ENCODE measurements at places on chromosomes 4 and X.

DNA sequence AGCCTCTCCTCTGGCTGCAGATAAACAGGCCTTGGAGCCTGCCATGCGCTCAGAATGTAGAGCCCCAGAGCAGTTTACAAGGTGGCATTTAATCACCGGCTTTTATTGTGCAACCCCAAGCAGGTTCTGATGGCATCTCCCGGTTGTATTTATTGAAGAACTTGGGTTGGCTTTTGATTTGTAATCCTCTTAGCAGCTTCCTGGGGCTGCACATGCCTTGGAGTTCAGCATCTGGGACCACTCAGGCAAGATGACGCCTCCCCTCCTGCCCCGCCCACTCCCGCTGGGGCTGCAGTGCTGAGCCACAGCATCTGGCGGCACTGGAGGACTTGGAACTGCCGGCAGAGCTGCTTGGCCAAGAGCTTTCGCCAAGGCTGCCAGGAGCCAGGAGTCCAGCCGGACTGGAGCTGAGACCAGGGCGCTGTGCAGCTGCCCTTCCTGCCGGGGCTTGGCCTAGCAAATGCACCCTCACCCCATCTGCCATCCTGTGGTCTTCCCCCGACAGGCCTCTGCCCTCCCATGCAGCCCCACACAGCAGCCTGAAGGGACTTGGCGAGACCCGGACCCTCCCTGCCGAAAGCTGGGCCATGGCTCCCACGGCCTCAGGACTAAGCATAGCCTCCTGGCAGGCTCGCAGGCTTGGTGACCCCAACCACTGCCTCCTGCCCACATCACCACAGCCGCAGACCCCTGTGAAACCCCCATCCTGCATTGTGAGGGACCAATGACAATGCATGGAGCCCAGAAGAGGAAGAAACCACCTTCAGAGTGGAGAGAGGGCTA lies 5.4 kb downstream of the HTRA3 start:
- peak; percentile 86 for DNase-seq

- no peak for DNase-seq
These were observed 82.9 kb downstream of the STOX2 start for GRCh38 chr4:183987987-183988392.

DNA sequence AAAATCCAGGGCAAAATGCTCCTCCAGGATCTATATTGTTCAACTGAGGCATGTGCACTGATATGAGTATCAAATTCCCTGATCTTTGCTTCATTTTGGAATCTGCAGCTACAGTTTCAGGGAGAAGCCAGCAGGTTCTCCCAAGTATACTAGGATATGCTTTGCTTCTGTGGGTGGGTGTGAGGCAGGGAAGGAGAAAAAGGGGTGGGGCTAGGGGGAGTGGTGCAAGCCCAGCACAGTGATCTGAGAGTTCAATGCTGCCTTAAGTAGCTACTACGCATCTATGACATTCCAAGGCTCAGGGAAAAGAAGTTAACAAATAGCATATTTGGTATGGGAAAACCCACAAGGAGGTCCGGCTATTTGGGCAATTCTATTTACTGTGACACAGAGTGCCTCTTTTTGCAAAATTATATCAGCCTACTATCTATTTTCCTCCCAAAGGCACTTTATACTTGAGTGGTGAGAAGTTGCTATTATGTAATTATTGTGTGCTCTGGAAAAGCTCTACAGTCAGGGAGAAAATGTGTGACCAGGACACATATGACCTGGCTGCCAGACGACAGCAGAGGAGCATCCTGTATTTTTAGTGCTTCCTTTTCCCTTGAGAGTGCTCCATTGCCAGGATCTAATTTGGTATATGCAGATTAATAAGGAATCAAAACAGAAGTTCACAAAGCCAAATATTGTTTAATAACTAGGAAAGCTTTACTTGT lies 162.0 kb downstream of the RNF150 start:
- DNase-seq = peak; percentile 57

DNA sequence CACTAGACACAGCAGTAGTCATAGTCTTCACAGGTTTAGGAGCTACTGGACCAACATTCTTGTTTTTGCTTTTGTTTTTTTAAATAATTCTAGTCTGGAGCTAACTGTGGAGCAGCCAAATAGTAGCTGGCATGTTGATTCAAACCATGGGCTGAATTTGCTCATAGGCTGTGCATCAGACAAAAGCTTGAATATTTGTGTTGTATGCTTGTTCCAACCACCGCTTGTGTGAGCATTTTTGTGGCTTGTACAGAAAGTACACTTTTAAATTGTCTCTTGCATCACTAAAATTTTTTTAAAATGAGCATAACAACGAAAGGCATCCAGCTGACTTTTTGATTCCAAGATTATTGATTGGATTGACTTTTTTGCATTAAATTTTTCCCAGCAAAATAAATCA lies 39.6 kb downstream of the CCNI start:
- DNase-seq = no peak

- DNase-seq = peak; percentile 62
These were observed 93.8 kb downstream of the PDGFRA start for GRCh38 chr4:54322818-54323417.

GRCh38 chrX:38183596-38183995 lies 37.1 kb downstream of the SRPX start:
- no peak for DNase-seq

DNA sequence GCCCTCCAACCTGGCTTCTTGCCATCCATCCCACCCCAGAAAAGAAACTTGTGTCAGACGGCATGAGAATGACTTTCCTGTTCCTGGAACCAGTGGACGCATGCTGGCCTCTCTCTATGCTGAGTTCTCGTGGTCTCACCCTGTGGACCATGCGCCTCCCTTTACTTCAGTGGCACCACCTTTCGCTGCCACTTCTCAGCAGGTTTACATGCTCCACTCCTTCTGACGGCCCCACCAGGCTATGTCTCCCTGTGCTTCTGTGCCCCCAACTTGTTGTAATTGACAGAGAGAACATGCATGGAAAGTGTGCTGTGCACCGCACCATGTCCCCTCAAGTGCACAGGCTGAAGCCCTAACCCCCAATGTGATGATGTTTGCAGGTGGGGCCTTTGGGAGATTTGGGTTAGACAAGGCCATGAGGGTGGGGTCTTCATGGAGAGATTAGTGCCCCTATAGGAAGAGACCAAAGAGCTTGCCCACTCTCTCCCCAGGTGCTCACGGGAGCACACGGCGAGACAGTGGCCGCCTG lies 3.1 kb upstream of the PPP2R2C start:
- no peak for DNase-seq

DNA sequence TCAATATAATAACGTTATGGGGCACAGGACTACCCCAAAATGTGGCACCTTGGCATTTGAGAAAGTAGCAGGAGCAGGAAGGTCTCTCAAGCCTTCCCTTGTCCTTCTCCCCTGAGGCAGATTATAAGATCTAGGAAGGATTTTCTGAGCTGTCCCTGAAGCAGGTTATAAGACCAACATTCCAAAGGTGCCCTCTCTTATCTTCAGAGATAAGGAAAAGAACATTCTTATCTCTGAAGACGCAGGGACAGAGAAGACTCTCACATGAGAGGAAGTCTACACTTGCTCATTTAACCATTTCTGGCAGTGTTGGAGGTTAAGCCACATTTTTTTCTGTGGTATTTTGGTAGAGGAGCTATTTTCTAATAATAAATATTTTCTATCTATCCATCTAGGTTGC lies 437.9 kb upstream of the MAOA start:
- DNase-seq = no peak

DNA sequence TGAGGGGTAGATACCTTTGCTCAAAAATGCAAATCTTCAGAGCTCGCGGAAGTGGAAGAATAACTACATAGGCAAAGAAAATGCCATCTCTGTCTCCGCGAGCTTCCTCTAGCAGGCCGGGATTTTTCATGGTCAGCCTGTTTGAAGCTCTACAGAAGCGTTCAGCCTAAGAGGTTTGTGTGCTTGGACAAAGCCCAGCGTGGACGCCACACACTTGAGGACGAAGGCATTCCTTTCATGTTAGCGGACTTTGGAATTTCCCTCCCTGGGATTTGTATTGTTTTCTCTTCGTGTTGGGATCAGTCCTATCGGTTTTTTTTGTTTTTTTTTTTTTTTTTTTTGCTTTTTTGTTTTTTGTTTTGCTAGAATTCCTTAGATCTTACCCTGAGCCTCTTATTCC lies 53.7 kb downstream of the SMIM31 start:
- DNase-seq = no peak

DNA sequence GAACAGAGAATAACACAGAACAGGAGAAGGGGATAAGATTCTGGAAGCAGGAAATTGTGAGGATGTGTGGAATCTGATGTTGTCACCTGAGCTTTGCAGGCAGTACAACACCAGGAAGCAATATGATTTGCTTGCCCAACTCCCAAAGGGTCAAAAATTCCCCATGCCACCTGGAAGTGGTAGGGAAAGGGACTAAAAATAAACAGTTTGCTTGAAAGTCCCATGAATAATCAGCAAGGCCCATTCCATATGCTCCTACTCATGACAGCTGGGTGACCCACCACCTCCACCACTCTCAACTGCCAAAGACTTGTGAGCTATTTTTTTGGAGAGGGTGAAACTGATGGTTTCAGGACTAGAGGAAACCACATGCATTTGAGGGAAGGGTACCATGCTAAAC lies 168.4 kb downstream of the KCNIP4 start:
- no peak for DNase-seq

DNA sequence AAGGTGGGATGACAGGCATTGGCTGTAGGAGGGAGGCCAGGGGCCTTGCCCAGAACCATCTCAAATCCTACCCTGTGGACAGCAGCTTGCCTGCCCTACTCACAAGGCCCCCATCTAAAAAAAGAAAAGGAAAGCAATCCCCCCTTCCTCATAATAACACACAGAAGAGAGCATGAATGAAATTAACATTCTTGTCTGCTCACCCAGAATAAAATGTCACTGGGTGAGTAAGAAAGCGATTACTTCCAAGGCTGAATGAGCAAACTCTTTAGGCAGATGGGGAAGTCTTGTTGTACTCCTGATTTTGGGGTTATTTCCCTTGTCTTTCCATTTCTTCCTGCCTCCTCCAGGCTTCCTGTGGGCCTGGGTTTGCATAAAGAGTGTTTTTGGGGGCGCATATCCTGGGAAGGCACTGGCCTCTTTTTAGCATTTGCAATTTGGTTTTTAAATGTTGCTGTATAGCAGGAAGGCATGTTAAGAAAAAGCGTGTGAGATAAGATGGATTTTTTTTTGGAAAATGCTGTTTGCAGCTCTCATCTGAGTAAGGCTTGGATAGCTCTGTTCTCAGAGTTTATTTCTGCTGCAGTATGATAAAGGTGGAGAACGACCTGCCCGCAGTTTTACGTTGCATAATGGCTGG lies 248.3 kb upstream of the GATB start:
- no peak for DNase-seq

DNA sequence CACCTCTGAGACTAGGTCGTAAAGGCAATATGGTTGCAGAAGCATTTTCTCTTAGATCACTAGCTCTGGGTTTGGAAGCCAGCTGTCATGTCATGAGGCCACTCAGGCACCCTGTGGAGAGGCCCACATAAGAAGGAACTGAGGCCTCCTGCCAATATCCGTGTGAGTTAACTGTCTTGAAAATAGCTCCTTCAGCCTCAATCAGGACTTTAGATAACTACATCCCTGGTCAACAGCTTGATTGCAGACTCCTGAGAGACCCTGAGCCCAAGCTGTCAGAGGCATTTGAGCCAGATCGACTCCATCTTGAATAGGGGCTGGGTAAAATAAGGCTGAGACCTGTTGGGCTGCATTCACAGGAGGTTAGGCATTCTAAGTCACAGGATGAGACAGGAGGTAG lies 15.1 kb upstream of the REPS2 start:
- DNase-seq = no peak

GRCh38 chrX:71604141-71604540 lies 14.2 kb downstream of the CXCR3 start:
- no peak for DNase-seq

DNA sequence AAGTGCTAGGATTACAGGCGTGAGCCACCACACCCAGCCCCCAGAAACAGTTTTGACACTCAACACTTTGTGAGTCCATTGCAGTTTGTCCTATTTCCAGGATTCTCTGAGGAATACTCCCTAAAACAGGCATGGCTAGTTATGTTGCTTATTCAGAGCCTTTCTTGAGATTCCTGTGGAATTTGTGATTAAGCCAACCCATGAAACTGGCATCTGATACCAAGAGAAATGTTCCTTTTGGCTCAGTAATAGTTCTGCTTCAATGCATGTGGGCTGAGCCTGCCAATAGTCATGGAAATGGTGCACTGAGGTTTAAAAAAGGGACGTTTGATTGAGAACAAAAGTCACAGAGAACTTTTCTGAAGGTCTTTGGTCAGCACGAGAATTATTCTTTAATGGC lies 241.7 kb downstream of the PPP1R2C start:
- DNase-seq = no peak

DNA sequence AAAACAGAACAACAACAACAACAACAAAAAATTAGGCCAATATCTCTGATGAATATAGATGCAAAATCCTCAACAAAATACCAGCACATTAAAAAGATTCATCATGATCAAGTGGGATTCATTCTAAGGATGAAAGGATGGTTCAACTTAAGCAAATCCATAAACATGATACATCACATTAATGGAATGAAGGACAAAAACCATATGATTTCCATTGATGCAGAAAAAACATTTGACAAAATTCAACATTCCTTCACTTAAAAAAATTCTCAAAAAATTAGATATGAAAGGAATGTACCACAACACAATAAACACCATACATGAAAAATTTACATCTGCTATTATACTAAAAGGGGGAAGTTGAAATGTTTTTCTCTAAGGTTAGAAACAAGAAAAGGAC lies 103.3 kb downstream of the IL15 start:
- no peak for DNase-seq

GRCh38 chrX:53266914-53267313 lies 14.5 kb downstream of the IQSEC2 start:
- no peak for DNase-seq

DNA sequence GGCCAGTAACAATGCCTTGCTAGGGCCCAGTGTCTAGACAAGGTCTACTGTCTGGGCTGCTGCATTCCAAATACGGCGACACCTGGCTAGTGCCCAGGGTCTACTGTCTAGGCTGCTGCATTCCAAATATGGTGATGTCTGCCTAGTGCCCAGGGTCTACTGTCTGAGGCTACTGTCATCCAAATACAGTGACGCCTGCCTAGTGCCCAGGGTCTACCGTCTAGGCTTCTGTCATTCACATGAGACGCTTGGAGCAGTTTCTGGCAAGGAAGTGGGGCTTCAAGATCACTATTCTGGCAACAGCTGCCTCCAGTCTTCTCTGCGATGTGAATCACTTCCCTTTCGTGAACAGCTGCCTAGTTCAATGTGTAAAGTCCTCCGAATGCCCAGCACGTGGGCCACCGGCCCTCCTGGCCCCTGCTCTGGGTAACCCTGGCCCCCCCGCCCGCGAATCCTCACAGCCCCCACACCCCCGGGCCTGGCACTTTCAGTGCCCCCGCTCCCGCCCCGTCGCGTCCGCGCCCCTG lies 12.7 kb downstream of the ACOX3 start:
- DNase-seq = peak; percentile 35

DNA sequence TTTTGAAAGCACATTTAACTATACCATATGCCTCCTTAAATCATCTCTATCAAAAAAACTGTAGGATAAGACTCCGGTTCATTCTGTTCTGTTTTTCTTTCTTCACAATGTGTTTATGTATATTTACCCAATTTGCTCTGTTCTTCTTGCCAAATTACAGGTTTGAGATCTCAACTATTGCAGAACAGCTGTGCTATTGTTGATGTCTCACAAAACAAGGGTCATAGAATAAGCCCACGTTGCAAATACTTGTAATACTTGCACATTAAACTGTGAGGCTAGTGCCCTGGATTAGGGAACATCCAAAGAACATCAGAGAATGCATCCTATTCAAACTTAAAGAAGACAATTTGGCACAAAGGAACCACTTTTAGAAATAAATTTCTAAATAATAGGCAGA lies 45.4 kb downstream of the ANTXR2 start:
- DNase-seq = no peak

Data from SK-N-DZ (cell line).